Fibroblast of lung (primary cell): ENCODE measurements at places on chromosomes 6 and 20. TPM values are rescaled to one million over a fixed set of nuclear protein-coding genes. Genes with fewer than 3 reads are reported as not detected.

The TOP1 gene
- 18.4 and 36.0 TPM in 2 replicates for polyA plus RNA-seq

The HSP90AB1 gene
- polyA plus RNA-seq: 775 and 1,146 TPM in 2 replicates

The JPH2 gene
- polyA plus RNA-seq: 0.51 and 4.9 TPM in 2 replicates

The SMOC2 gene
- polyA plus RNA-seq: 0.02 TPM in 1 of 2 replicates, not detected in the other

The CALHM4 gene
- not detected in 2 replicates for polyA plus RNA-seq

The STX11 gene
- 4.1 and 6.6 TPM in 2 replicates for polyA plus RNA-seq

The CRISP3 gene
- not detected in 2 replicates for polyA plus RNA-seq

The C6orf62 gene
- polyA plus RNA-seq: 120 and 147 TPM in 2 replicates

The CRIP3 gene
- polyA plus RNA-seq: not detected in 2 replicates

The DLL1 gene
- polyA plus RNA-seq: 0.38 and 0.69 TPM in 2 replicates

The SRSF12 gene
- 0.10 and 0.11 TPM in 2 replicates for polyA plus RNA-seq

The MCHR2 gene
- 0.03 TPM in 1 of 2 replicates, not detected in the other for polyA plus RNA-seq

The SGK2 gene
- polyA plus RNA-seq: 0.05 TPM in 1 of 2 replicates, not detected in the other

The IL20RA gene
- polyA plus RNA-seq: 0.10 and 0.43 TPM in 2 replicates

The SNAP25 gene
- polyA plus RNA-seq: 7.2 and 8.2 TPM in 2 replicates

The MDFI gene
- not detected in 2 replicates for polyA plus RNA-seq

The ELOVL2 gene
- polyA plus RNA-seq: 1.7 and 13.9 TPM in 2 replicates

The CRYBG1 gene
- polyA plus RNA-seq: 4.3 and 6.3 TPM in 2 replicates

The SLC25A27 gene
- polyA plus RNA-seq: 2.7 and 5.2 TPM in 2 replicates

- DNase-seq: no peak
These were observed 27.1 kb downstream of the PFDN4 start for GRCh38 chr20:54234991-54235390.

DNA sequence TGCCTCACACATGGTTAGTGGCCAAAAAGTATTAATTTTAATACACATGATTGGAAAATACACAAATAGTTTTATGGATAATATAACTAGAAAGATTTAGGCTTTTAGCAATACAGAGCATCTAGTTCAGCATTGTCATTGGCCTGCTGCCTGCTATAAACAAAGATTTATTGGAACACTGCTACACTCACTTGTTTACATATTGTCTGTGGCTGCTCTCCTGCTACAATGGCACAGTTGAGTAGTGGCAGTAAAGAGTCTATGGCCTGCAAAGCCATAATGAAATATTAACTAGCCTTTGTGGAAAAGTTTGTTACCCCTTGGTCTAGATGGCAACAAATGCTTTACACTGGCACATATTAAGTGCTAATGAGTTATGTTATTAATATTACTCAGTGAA lies 37.8 kb downstream of the ZNF451 start:
- DNase-seq: peak; percentile 14

DNA sequence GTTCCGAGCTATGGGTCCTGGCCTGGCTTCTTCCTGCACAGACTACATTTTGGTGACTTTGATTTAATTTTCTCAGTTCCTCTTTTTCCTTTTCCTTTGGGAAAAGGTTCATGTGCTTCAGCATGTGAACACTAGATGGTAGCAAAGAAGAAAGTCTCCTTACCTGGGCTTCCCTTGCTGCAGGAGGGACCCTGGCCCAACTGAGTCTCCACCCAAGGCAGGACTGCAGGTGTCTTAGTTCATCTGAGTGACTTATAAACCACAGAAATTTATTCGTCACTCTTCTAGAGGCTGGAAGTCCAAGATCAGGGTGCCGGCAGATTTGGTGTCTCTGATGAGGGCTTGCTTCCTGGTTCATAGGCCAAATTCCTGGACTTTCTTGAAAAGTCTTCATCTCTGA lies 163.2 kb downstream of the SYCP2 start:
- DNase-seq: no peak

- DNase-seq: no peak
These were observed 19.9 kb upstream of the HFE start for GRCh38 chr6:26067367-26067766.

GRCh38 chr20:43939762-43940121 lies 25.1 kb downstream of the TOX2 start:
- DNase-seq: no peak

DNA sequence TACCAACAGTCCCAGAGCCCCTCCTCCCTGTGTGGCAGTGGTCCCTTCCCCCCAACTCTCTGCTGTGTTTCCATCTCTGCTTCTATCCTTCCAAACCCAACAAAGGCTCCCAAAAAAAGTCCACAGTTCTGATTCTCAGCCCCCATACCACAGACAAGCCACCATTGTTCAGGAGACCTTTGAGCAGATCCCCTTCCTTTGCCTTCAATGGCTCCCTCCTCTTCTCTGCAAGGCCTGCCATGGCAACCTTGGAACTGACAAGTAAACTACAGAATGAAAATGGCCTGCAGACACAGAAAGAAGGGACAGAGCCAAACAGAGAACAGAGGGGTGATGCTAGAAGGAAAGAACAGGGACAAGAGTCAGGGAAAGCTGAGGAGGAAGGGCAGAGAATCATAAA lies 23.2 kb downstream of the OR2H2 start:
- DNase-seq: no peak

DNA sequence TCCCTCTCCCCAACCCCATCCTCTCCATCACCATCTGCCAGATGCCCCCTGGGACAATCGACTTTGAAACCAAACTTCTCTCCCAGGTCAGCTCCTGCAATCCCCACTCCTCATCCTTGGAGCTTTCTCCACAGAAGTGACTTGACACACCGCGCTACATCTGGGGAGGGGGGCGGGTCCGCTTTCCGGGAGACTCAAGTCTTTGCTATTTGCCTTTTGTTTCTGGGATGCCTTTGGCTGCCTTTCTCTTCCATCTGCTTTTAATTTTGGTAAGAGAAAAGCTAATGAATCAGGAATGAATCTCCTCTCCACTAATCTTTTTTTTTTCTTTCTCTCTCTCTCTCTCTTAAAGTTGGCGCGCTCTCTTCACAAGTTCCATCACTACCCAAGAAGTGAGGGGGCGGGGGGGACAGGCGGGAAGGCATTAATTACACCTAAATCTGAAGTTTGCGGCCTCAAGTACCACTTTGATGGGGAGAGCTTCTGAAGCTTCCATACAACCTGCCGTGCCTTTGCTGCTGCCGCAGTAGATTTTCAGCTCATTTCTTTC lies 664 bp upstream of the TPBG start:
- DNase-seq: peak; percentile 85

DNA sequence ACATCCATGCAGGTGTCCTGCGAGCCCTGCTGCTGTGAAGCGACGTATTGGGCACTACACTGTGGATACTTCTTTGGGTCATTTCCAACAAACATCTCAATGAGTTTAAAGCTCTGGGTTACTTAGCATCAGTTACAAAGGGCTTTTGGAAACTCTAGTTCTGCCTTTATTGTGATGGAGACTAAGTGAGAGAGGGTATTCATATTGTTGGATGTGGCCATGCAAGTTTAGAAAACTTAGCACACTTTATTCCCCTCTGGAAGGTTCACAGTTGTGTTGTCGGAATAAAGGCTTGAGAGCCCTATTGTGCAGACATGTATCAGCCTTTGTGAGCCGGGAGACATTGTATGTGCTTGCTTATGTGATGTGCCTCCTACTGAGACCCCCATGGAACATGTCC lies 22.1 kb downstream of the DUSP22 start:
- DNase-seq: no peak

DNA sequence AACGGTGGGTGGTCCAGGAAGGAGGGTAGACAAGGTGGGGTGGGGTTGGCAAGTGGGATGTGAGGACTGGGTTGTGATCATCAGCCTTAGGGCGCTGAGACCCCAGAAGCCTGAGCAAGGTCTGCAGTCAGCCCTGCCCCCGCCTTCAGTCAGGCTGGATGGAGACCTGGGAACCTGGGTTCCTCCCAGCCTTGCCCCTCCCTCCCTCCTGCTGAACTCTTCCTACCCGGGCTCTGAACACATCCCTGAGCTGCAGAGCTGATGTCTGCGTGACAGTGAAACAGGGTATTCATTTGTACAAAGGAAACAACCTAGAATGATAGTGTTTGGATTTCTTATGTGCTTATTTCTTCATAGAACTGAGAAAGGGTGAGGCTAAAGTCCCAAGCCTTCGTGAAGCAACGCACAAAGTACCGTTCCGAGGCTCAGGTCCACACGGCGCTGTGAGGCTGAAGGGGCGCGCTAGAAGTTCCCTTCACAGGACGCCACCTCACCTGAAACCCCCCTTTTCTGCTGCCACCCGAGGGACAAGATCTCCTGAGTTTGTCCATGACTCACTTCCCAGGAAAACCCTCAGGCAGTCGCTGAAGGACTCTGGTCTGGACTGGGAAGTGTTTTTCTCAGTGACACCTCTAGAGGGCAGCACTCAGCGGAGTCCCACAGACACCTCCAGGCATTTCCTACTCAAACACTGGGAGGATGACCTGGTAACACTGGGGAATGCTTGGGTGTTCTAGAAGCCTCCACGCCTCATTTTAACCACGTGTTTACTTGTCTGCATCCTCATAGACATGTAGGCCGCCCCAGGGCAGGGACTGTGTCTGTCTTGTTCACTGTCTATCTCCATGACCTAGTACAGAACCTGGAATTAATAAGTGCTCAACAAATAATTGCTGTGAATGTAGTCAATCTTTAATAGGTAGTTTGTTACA lies 1.2 kb downstream of the GSTA5 start:
- peak; percentile 45 for DNase-seq

- peak; percentile 86 for DNase-seq
These were observed 204.5 kb downstream of the SYNDIG1 start for GRCh38 chr20:24673678-24674570.

GRCh38 chr20:36096435-36096834 lies 58.1 kb upstream of the EPB41L1 start:
- DNase-seq: peak; percentile 58

- DNase-seq: no peak
These were observed 336.4 kb upstream of the BTBD3 start for GRCh38 chr20:11581271-11581670.

- DNase-seq: peak; percentile 65
These were observed 16.5 kb downstream of the SNHG17 start for GRCh38 chr20:38418509-38419204.

GRCh38 chr20:41524980-41525613 lies 93.1 kb downstream of the CHD6 start:
- DNase-seq: peak; percentile 4

GRCh38 chr6:140475086-140475485 lies 1100.6 kb upstream of the CITED2 start:
- no peak for DNase-seq

DNA sequence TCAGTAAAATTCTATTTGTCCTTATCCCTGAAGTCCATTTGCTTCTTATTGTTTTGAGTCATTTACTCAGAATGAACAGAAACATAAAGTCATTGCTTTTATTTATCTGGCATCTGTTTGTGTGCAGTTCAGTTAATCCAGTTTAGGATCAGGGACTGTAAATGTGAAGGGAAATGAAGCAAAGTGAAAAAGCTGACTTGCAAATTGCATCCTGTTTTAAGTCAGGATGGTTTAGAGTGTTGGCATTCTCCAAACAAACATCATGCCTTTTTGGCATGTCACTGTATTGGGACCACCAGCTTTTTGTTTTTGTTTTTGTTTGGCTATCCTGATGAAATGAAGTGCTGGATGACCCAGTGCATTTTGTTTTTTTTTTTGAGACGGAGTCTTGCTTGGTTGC lies 100.2 kb upstream of the CLDN20 start:
- DNase-seq: no peak

- no peak for DNase-seq
These were observed 454.5 kb upstream of the ID4 start for GRCh38 chr6:19382676-19383075.

GRCh38 chr20:19590382-19590781 lies 167.7 kb upstream of the RIN2 start:
- DNase-seq: no peak

DNA sequence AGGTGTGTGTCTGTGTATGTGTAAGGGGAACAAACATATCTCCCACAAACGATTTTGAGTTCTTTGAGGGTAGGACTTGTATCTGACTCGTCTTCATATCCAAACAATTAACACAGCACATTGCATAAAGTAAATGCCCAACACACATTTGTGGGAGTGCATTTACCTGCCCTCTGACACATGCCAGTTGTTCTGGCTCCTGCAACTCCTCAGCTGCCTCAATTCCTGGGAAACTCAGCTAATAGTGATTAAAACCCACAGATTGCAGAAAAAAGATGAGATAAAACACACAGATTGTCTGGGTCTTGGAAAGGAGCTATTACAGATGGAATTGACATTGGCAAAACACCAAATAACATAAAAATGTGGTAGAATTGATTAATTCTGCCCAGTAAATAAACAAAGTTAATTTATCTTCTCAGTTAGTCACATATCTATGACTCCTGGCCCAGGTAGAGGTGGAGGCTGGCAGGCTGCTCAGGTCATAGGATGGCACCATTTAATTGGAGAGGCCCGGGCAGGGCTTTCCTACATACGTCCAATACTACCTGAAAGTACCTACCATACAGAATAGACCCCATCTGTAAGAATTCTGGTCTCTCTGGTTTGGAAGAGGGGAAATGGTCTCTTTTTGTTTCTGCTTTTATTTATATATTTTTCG lies 71.5 kb upstream of the IFNGR1 start:
- no peak for DNase-seq

GRCh38 chr6:55399351-55399750 lies 72.1 kb downstream of the GFRAL start:
- DNase-seq: peak; percentile 66

- DNase-seq: no peak
These were observed 356 bp downstream of the TBXT start for GRCh38 chr6:166167258-166167731.

DNA sequence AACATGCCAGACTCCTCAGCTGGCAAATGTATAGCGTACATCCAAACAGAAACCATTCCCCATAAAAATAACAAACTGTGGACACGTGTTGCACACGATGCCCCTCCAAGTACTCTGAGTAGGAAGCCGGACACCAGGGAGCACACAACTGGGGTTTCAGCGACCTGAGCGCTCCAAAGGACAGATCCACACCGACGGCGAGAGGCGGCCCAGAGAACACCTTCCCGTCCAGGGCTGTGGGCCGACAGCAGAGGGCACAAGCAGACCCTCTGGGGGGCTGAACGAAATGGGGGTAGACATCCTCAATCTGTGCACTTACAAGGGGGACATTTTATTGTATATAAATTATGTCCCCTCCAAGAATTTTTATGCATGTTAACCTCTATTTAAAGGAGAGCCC lies 24.7 kb downstream of the TAF4 start:
- no peak for DNase-seq

DNA sequence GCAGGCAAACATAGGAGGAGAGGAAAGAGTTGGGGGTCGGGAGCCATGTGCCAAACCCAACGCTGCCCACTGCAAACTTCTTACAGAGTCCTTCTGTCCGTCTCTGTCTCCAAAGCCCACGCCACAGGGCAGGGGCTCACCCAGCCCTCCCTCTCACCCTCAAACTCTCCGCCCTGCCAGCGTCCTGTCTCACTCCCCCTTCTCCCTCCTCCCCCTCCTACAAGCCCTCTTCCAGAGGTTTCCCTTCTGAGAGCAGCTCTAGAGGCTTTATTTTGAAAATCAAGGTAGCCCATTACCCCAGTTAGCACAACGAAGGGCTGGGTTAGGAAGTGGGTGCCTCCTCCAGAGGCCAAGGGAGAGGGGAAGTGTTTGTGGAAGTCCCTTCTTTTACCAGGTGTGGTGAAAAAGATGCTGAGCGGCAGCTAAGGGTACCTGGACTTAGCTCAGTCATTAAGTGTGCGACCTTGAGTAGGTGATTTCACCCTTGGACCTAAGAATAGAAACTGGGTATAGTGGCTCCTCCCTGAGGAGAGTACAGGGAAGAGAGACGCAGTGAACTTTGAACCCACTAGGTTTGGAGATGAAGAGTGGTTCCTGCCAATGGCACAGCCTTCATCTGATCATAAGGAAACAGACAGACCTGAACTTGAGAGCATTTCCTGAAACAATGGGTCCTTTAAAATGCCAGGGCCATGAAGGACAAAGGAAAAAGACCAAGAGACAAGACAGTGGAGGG lies 123.8 kb downstream of the BANF2 start:
- DNase-seq: no peak

GRCh38 chr6:42257063-42257462 lies 39.4 kb upstream of the MRPS10 start:
- DNase-seq: no peak

- peak; percentile 3 for DNase-seq
These were observed 143.3 kb upstream of the PREP start for GRCh38 chr6:105545947-105546731.
